ENCODE measurements at places on chromosomes 6 and 20.

DNA sequence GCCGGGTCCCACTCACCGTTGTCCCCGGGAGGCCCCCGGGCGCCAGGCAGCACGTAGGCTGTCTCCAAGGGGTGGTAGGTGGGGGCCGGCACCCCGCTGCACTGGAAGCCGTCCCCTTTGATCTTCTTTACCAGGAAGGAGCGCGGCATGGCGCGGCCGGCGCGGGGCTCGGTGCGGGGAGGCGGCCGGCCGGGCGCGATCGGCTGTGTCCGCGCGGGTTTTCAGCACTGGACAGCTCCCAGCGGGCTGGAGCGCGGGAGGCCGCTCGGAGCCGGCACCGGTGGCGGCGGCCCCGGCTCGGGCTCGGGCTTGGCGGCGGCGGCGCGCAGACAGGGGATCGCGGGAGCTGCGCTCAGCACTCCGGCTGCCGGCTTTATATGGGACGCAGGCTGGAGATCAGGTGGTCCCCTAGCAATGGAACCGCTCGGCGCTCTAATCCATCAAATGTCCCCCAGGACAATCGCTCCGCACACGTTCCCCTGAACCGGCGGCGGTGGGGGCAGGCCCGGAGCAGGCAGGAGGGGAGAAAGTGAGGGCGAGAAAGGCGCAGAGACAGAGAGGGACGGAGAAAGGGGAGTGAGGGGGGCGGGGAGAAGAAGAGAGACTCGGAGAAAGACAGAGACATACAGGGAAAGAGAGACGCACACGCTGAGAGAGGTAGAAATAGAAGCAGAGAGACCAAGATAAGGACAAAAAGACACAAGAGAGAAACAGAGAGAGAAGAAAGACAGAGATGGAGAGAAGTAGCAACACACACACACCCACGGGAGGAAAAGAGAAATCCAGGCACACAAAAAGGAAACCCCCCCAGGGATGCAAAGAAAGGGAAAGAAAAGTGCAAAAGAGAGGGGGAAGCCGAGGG, at the start of gene SCRT2:
TSS of gene SCRT2 (minus strand) at position 350 of the 862 bp plus-strand sequence. CDS start at position 149, 201 bp downstream.
- DNase-seq, result peak; percentile 66

GRCh38 chr6:150844371-150844770, 21.1 kb upstream of the MTHFD1L start:
- no peak for DNase-seq

DNA sequence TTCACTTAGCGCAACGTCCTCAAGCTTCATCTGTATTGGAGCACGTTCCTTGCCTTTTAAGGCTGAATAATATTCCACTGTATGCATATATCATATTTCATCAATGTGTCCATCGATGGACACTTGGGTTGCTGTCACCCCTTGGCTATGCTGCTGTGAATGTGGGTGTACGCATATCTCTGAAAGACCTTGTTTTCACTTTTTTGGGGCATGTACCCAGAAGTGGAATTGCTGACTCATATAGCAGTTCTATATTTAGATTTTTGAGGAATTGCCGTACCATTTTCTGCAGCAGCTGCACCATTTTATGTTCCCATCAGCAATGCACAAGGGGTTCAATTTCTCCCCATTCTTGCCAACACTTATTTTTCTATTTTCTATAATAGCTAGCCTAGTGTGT, 22.8 kb upstream of the SLC23A2 start:
- DNase-seq, result no peak

DNA sequence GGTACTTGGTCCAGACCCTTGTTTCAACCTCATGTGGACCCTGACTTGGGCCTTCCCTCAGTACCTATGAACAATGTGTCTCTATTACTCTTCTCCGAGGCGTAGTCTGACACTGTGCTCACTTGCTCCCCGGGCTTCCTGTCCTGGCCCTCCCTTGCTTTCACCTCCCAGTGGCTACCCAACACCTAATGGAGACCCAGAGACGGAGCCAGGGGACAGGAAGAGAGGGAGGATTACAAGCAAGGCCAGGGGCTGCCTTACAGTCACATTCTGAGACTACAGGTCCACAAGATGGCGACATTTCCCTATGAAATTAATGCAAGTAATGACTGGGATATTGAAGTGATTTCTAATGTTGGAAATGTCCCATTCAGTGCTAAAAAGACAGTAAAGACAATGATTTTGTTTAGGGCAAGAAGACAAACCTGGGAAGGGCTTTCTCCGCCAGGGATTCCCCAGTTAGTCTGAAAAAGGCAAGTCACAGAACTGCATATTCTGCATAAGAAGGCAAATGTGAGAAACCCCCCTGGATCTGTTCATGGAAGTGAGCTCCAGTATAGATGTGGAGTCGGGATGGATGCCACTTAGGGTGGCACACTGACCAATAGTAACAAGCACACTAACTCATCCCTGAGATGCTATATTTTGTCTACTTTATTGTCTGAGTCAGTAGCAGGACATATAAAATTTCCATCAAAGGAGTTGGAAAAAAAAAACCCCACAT, 44.0 kb upstream of the ZBTB24 start:
- peak; percentile 81 for DNase-seq

DNA sequence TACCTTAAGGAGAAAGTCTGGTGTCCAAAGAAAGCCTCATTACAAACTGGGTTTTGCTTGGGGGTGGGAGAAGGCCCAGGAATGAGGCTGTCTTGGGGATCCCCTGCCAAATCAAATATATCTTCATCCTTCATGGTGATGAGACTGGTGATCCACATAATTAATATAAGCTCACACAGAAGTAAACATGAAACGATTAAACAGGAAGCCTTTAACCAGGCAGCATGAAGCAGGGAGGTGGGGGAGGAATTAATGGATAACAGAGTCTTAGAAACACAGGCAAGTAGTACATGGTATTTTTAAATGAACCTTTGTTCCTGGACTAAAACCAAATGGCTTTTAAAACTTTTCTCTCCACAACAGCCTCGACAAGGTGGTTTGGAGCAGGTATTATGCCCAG, 437.5 kb downstream of the TFAP2A start:
- DNase-seq, result no peak

GRCh38 chr20:31790401-31790800, 28.8 kb upstream of the MYLK2 start:
- no peak for DNase-seq

- no peak for DNase-seq
Measured at GRCh38 chr20:47411161-47411560, 54.7 kb upstream of the ZMYND8 start.

GRCh38 chr6:50847890-50848594, 29.4 kb downstream of the TFAP2B start:
- DNase-seq, result no peak

DNA sequence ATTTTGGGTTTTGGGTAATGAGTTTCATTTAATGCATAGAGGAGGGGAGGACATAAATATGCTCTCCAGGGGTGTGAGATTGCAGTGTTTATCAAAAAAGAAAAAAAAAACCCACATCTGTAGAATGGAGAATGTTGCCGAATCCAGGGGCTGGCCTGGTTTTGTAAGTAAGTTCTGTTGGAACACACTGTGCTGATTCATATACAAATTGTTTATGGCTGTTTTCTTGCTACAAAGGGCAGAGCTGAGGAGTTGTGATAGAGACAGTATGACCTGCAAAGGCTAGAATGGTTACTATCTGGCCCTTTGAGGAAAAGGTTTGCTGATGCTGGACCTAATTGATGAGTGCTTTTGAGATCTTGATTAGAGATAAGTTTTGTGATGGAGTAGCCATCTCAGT, 30.4 kb downstream of the SCAF8 start:
- no peak for DNase-seq

- DNase-seq, result no peak
Measured at GRCh38 chr20:54091120-54091480, 20.7 kb upstream of the BCAS1 start.

DNA sequence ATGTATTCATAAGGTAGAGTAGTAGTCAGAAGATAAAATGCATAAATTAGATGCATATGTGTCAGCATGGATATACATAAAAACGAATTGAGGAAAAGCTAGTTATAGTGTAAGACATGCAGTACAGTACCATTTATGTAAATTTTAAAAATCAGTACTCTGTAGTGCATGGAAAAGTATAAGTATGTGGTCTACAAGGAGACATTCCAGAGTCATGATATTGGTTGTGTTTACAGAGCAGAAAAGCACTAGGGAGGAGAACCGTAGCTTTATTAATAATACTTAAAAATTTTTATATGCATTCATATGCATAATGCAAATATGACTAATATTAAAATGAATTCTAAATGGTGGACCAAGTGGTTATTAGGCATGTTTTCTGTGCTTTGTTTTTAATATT, 220.0 kb downstream of the ZFAND3 start:
- no peak for DNase-seq

- DNase-seq, result no peak
Measured at GRCh38 chr6:127481628-127482027, 22.4 kb upstream of the KIAA0408 start.

GRCh38 chr6:142731611-142732010, 213.4 kb downstream of the HIVEP2 start:
- no peak for DNase-seq

GRCh38 chr6:73657201-73657600, 3.4 kb upstream of the SLC17A5 start:
- no peak for DNase-seq

GRCh38 chr20:19074828-19075516, 137.5 kb upstream of the SLC24A3 start:
- DNase-seq, result peak; percentile 11

- no peak for DNase-seq
Measured at GRCh38 chr6:1940381-1940780, 305.0 kb downstream of the GMDS start.

DNA sequence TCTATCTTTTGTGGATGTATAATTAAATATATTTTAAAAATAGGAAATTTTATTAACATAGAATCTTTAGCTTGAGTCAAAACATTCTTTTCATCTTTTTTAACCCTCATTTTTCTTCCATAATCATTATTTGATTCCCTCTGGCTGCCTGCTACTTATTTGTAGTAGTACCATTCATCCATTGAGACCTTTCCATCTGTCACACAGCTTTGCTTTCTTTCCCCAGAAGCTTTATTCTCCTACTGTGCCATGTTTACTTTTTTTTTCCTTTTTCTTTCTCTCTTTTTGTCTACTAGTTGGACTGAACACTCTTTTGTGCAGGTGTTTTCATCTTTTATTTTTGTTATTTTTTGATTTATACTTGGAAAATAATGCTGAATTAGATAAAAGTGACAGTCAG, 522.6 kb upstream of the MMS22L start:
- no peak for DNase-seq

GRCh38 chr6:140872885-140873284, 1259.8 kb upstream of the GJE1 start:
- DNase-seq, result no peak

- DNase-seq, result no peak
Measured at GRCh38 chr6:162181741-162182401, 545.7 kb downstream of the PRKN start.

- no peak for DNase-seq
Measured at GRCh38 chr6:21603082-21603952, 9.8 kb downstream of the SOX4 start.

GRCh38 chr6:80439721-80440470, 333.4 kb downstream of the BCKDHB start:
- DNase-seq, result no peak

- no peak for DNase-seq
Measured at GRCh38 chr6:47897247-47897646, 115.4 kb downstream of the OPN5 start.

DNA sequence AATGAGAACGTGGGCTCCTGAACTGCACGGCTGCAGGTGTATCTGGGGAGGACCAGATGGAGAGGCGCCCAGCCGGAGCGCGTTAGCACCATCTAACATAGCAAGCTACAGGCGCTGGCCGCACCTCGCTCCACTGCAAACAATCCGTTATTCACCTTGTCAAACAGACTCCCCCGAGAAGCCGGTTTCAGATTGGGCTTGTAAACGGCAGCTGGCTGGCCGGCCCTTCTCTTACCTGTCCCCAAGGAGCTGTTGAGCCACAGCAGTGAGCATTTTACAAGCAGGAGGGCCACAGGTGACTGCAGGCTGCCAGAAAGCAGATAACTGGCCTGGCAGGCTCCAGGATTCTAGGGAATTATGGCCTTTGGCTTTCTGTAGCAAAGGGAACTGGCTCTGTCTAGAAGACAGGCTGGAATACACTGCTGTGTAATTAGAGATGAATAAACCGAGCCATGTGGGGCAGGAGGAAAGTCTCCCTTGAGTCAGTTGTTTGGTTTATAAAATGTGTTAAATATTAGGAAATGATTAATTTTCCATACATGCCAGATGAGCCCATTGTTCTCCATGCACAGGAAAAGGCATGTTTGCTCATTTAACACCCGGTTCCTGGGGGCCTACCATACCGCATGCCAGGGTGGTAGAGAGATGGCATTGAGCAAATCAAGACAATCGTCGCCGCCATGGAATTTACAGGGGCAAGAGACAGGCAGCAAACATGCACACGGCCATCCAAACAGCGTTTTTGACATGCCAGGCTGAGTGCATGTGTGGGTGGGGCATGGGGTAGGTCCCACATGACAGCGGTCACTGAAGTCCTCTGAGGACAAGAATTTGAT, 159.3 kb downstream of the NFATC2 start:
- no peak for DNase-seq

GRCh38 chr20:44896583-44896982, 11.1 kb downstream of the YWHAB start:
- DNase-seq, result no peak

DNA sequence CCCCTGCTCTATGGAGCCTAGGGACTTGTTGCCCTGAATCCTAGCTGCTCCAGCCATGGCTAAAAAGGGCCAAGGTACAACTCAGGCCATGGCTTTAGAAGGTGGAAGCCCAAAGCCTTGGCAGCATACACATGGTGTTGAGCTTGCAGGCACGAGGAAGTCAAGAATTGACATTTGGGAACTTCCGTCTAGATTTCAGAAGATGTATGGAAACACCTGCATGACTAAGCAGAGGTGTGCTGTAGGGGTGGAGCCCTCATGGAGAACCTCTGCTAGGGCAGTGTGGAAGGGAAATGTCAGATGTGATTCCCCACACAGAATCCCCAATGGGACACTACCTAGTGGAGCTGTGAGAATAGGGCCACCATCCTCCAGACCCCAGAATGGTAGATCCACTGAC, 95.1 kb upstream of the TMEM170B start:
- no peak for DNase-seq

DNA sequence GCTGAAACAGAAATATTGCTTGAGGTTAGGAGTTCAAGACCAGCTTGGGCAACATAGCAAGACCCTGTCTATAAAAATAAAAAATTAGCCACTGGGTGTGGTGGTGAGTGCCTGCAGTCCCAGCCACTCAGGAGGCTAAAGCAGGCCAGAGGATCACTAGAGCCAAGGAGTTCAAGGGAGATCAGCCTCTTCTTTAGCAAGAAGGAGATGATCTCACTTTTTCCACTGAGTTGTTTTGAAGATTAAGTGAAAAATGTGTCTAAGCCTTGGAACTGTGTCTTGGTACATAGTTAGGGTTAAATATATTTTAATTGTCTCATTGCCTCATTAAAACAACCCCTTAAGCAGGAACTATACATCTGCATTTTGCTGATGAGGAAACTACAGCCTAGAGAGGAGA, 279.0 kb upstream of the ZFP64 start:
- DNase-seq, result no peak

DNA sequence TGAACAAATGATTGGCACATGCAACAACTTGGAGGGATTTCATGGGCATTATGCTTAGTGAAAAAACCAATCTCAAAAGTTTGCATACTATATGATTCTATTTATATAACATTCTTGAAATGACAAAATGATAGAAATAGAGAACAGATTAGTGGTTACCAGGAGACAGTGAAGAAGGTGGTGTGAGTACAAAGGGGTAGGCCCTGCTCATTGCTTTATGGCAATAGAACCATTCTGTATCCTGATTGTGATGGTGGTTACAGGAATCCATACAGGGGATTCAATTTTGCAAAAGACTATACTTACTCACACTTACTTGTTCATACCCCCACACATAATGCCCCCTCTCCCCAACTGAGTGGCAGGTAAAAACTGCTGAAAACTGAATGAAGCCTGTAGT, 30.2 kb upstream of the LAMA4 start:
- no peak for DNase-seq

- no peak for DNase-seq
Measured at GRCh38 chr6:27130668-27131428, 116.7 kb upstream of the PRSS16 start.
